CD4-positive, CD25-positive, alpha-beta regulatory T cell (primary cell): ENCODE measurements at places on chromosomes 1 and 21. TPM values are rescaled to one million over a fixed set of nuclear protein-coding genes. Genes with fewer than 3 reads are reported as not detected.

SLC44A5 gene
- 1.6 TPM for total RNA-seq

F5 gene
- total RNA-seq: 80.6 TPM

S100A12 gene
- not detected for total RNA-seq

SLC9C2 gene
- not detected for total RNA-seq

GUCA2B gene
- total RNA-seq: not detected

SLC1A7 gene
- not detected for total RNA-seq

OPTC gene
- not detected for total RNA-seq

CYP4X1 gene
- total RNA-seq: not detected

UROD gene
- 49.5 TPM for total RNA-seq

KRTAP21-3 gene
- not detected for total RNA-seq

OR14K1 gene
- total RNA-seq: not detected

ADAMTS4 gene
- total RNA-seq: 5.3 TPM

SLC25A24 gene
- total RNA-seq: 15.6 TPM

CDCA8 gene
- total RNA-seq: 1.3 TPM

PDZK1 gene
- not detected for total RNA-seq
